ENCODE measurements at places on chromosomes 11 and 22. TPM values are rescaled to one million over a fixed set of nuclear protein-coding genes. Genes with fewer than 3 reads are reported as not detected.

The ROBO4 gene
- not detected for total RNA-seq

The TREH gene
- total RNA-seq = not detected

The RAG2 gene
- not detected for total RNA-seq

The PHRF1 gene
- total RNA-seq = 9.8 TPM

The TSPAN18 gene
- not detected for total RNA-seq

The SHANK3 gene
- total RNA-seq = 1.2 TPM

DNA sequence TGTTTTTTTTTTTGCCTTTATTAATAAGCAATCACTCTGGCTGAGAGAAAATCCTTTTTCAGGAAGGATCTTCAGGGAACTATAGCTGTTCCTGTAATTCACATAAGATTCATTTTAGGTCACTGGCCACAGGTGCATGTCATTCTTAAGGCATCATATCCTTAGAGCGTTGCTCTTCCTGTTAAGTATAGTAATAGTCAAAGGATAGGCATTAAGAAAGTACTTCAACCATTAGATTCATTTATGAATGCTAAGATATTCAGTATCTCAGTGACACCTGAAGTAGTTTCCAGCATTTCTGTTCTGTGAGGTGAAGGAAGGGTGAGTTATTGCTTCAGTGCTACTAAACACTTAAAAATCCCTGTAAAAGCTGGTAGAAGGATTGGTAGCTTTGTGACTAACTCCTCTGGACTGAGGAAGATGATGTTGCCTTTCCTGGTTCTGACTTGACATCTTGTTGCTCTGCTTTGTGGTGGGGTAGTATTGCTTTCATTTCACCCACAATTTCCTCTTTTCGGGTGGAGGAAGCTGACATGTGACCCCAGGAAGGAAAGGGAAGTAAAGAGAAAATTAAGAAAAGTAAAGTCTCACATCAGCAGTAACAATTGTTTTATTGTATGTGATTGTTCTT lies 34.7 kb downstream of the RNF169 start:
- no peak for DNase-seq

- DNase-seq = no peak
Measured at GRCh38 chr11:88051396-88051795, 123.8 kb downstream of the RAB38 start.

- no peak for DNase-seq
Measured at GRCh38 chr11:56910785-56911184, 77.9 kb upstream of the OR5AK2 start.

GRCh38 chr22:23698094-23698493 lies 7.3 kb downstream of the RGL4 start:
- DNase-seq = no peak

GRCh38 chr11:19243143-19243542 lies 2.4 kb upstream of the E2F8 start:
- no peak for DNase-seq

DNA sequence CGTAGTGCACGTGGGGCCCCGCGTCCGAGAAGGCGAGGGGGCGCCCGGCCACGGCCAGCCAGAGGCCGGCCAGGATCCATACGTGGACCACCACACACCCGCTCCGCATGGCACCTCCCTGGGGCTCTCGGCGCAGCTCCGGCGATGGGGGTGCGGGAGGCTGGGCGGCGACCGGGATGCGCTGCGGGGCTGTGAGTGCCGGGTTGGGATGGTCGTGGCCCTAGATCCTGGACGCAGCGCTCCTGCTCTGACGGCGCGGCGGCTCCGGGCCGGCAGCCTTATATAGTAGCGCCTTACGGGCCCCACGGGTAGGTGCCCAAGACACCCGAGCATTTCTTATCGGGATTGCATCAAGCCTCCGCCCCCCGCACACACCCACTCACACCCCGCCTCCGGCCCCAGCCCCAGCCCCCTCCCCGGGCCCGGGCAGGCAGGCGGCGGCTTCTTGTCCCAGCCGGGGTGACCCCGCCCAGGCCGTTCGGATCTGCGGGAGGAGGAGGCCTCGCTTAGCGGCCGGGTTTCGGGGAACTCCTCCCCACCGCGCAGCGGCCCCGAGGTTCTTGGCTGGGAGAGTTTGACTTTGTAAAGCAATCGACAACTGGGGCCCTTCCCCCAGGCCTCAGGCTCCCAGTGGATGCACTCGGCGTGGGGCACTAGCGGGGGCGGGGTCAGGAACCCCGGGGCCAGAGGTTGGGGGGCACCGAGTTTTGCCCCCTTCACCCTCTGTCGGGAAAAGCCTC lies at the start of gene FGF19:
Gene FGF19 (minus strand): TSS at position 255 of the 740 bp plus-strand sequence. CDS start 146 bp downstream, at position 109.
- DNase-seq = no peak

GRCh38 chr11:95778699-95779098 lies 10.9 kb downstream of the FAM76B start:
- no peak for DNase-seq

DNA sequence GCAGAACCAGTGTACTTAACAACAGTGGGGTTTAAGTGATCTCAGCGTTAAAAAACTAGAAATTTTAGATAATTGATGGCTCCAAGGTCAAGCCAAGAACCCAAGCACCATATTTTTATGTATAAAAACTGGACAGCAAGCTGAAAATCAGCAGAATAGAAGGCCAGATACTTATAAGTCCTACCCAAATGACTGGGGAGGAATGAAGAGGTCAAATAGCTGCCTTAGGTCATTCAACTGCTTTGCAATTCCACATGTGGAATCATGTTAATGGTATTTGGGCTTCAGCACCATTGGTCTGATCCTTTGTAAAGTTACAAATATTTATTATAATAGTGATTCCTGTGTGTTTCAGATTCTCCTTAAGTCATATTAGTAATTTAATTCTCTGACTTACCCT lies 108.4 kb downstream of the FAT3 start:
- no peak for DNase-seq

GRCh38 chr11:12591706-12592105 lies 82.5 kb upstream of the TEAD1 start:
- no peak for DNase-seq

DNA sequence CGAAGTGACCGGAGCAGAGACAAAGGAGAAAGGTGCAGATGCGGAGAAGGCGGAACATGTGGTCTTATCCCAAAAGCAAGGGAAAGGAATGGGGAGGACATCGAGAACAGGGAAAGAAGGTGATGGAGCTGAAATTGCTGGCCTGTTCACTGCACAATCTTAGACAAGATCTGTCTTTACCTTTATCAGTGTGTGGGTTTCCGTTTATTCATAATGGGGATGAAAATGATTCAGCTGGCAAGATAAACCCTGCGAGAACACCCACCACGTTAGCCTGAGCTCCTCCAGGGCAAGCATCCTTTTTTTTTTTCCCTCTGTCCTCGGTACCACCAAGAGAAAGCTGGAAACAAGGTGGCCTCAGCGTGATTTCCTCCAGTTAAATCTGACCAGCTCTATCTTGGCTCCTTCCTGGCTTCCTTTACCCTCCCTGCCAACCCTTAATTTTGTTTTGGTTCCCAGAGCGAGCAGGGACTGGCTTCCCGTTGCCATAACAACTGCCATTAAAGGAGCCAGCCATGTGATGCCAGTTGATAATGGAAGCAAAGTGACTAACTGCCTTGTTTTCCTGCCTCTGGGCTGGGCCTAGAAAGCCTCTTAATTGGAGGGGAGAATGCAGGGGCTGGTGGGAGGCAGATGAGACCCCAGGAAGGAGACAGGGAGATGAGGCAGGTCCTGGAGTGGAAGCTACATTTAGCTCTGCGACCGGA lies 4.2 kb downstream of the SGSM1 start:
- no peak for DNase-seq

- no peak for DNase-seq
Measured at GRCh38 chr22:32830473-32830872, 29.0 kb downstream of the TIMP3 start.

GRCh38 chr11:88398372-88398771 lies 60.8 kb upstream of the CTSC start:
- peak; percentile 28 for DNase-seq

DNA sequence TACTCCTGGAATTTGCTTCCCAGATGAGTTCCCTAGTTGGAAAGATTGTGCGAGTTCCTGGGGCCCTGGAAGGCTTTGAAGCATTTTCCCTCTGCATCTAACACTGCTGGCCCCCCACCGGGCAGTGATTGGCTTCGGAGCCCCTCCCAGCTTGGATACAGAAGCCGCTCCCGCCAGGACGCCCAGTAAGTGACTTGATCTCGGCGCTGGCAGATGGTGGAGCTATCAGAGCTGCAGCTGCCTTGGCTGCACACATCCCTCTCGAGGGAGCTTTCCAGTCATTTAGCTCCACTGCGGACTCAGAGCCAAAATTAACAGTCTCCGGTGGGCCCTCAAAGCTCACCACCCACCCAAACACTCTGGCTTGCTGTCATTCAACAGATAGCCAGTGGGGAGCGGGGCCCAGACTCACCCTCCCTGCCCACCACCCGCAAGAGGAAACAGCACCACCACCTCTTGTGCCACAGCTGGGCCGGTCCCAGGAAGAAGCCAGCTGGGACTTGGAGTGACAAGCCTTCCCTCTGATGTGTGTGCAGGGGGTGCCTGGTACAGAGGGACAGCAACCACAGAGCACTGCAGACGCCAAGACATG lies 162.3 kb downstream of the TRIM29 start:
- DNase-seq = no peak

DNA sequence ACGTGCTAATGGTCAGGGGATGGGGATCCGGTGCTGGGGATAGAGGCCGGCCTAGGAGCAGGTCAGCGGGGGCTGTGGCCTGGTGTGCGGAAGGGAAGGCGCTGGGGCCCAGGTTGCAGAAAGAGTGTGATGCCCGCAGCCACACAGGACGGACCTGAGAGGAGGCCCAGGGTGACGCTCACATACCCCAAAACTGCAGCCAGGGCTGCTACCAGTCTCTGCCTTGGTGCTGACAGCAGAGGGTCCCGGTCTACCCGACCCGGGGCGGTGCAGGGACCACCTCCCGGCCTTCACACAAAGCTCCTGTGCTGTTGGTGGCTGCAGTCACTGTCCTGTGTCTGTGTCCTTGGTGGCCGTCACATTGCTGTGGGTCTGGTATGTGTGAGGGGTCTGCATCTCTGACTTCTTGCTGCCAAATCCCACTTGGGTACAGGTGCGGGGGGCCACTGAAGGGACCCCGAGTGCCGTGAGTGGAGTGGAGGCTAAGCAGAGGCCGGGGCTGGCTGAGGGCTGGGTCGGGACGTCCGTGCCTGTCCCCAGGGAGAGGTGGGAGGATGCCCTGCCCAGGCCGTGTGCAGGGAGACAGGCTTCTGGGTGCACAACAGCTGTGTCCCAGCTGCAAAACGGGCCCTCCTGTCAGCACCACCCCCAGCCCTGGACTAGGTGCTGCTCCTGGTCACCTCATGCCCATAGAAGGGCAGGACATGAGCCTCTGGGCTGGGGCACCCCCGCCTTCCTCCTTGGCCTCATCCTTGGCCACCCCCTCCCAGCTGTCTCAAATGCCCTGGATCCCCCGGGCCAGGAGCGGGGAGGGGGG lies 1.5 kb downstream of the LSP1 start:
- no peak for DNase-seq

DNA sequence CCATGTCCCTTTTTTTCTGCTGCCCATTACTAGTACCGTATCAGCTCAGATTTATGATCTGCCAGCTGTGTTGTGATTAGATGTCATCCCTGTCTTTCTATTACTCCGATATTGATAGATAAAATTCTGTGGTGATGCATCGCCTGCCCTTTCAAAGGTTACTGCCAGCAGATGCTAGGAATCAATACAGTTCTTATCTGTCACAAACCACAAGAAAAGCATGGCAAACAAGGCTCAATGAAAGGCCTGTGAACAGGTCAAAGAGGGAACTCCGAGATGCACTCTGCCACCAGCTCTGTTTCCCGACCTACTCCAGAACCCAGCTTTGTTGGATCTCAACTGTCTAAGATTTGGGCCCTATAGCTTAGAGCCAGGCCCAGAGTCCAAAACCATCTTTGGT lies 246.0 kb downstream of the CADM1 start:
- DNase-seq = no peak

- no peak for DNase-seq
Measured at GRCh38 chr11:48093795-48094642, 113.7 kb downstream of the PTPRJ start.

DNA sequence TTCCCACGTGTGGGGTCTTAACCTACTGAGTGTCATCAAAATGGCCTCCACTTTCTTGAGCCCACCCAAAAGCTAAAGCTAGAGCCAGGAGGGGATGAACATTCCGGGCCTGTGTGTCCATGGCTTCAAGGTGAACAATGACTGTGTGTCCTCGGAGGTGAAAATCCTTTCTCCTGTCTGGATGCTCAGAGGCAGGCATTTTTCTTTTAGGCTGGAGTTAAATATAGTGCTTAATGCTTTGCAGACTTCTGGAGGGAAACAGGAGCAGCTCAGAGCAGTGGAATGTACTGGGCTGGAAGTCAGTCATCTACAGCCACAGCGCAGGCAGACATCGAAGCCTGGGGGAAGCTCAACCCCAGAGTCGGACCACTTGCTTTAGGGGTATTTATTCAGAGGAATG lies 68.6 kb upstream of the TMEM45B start:
- no peak for DNase-seq

DNA sequence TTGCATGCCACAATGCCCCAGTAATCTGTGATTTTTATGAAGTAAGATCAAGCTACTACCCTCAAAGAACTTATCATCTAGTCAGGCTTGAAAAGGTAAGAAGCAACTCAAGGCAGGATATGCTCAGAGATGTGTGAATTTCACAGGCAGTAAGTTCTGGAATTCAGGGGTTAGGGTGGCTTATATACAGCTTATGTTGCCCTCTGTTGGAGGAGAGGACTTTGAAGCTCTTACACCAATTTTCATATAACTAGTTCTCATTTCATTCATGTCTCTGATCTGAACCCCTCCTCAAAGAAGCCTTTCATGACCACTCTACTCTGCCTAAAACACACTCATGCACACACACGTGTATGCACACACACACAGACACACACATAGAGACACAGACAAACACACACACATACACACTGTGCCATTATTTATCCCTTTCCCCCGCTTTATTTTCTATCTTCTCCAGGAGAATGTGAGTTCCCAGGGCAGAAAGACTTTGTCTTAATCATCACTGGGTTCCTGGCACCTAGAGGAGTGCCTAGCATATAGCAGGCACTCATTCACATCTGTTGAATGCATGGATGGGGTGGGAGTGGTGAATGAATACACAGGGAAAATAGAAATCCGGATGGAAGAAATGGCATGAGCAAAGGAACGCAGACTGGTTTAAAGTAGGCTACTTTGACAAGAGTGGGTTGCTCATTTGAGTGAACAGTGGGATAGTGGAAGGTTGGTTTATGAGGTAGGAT lies 220.7 kb upstream of the ZBED5 start:
- no peak for DNase-seq

DNA sequence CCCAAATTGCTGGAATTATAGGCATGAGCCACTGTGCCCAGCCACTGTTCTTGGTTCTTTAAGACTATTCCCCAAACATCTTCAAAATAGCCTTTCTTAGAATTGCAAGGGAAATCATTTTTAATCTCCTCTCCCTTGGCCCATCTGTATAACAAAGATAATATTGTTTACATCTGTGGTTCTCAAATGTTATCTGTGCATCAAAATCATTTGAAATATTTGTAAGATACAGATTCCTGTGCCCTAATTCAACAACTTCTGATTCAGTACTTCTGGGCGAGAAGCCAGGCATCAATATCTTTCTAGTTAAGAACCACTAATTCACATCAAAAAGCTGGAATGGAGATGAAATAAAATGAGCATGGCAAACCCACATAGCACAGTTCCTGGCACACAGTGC lies 83.0 kb downstream of the TMPRSS5 start:
- DNase-seq = no peak
